ENCODE measurements at places on chromosomes 3 and 15.

- no peak for DNase-seq
These were observed 140.2 kb upstream of the ICE2 start for GRCh38 chr15:60619131-60619530.

GRCh38 chr3:48770192-48770502, 53.1 kb upstream of the IP6K2 start:
- no peak for DNase-seq

- DNase-seq, result no peak
These were observed 136.9 kb downstream of the NUP210 start for GRCh38 chr3:13282986-13283876.

- no peak for DNase-seq
These were observed 799 bp downstream of the ABI3BP start for GRCh38 chr3:100992231-100993012.

- DNase-seq, result no peak
These were observed 66.5 kb downstream of the MAGEF1 start for GRCh38 chr3:184645336-184645735.

DNA sequence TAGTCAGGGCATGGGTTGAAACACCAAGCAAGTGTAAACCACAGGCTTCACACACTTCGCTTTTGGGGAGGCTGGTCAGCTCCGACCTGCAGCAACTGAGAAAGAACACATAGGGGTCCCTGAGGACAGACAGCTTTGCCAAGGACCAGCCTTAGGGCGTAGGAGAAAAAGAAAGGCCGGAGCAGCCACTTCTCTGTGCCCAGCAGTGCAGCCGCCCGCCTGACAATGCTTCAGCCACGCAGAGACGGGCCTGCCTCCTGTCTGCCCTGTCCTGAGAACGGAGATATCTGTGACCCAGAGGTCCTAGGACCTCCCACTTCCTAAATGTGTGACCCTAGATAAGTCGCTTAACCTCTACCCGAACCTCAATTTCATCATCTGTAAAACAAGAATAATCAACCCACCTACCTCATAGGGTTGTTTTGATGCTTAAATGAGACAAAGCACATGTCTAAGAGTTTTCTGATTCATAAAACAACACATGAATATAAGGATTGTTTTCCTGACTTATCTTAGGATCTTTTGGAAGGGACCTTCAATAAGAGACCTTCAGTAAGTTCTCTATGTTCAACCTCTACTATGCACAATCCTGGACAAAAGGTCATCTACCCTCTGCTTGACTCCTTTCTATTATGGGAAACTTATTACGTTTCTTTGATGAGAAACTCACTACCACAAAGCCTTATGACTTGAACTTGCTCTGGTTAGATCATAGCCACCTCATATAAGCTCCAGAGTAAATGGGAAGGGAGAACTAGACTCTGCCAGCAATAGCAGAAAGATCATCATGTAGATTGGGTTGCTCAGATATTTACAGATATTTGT, 32.9 kb upstream of the RFTN1 start:
- DNase-seq, result no peak

- DNase-seq, result no peak
These were observed 93.2 kb downstream of the DGKG start for GRCh38 chr3:186268616-186269448.

- peak; percentile 51 for DNase-seq
These were observed 198.6 kb downstream of the VGLL3 start for GRCh38 chr3:86792316-86792715.

DNA sequence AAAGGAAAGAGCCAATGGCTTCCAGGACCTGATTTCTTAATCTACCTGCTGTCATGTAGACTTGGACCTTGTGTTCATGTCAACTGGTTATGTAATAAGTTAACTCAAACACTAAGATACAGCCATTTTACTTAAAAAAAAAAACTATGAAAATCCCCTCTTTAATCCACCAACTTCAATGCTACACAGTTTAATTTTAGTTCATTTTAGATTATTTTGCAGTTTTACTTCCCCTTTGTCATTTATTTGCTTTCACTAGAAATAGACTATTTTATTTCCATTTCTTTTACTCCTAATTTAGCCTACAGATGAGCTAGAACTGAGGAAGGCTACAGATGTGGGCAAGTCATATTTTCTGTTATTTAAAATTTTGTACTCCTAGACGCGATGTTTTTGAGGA, 10.7 kb upstream of the DNAJC13 start:
- DNase-seq, result no peak

DNA sequence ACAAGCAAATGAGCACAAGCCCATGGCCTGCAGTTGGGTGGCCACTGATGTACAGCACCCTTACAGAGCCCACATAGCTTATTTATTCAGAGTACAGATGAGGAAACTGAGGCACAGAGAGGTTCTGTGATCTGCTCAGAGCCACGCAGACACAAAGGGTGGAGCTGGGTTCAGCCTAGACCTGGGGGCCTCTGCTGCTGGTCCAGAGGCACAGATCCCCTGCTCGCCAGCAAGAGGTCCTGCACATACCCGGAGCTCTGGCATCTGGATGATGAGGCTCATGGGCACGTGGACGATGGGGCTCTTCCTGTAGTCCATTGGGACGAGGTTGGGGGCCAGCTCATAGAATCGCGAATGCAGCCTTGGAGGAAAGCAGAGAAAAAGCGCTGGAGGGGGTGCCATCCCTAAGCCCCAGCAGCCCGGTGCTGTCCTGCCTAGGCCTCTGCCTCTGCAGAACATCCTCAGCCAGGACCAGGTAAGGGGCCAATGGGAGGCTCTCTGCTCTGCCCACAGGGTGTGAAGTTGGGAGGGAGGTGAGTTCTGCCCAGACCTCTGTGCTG, 18.6 kb downstream of the SH2D7 start:
- no peak for DNase-seq

DNA sequence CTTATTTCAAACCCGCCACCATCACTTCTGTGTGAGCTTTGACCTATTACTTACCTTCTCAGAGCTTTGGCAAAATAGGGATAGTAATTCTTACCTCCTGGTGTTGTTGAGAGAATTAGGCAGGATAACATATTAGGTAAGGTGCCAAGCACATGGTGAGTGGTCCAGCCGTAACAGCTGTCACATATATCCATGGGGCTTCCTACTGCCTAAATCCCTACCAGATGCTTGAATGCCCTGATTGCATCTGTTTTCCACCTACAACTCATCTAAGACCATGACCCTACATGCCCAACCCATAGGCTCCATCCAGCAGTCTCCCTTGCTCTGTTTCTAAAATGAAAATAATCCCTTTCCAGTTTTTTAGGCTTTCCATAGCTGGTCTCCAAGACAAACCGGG, 162.3 kb upstream of the NR2E3 start:
- DNase-seq, result no peak

- no peak for DNase-seq
These were observed 145.3 kb downstream of the CNTN3 start for GRCh38 chr3:74469151-74469550.

- DNase-seq, result no peak
These were observed 695 bp downstream of the METTL6 start for GRCh38 chr3:15426579-15427118.

DNA sequence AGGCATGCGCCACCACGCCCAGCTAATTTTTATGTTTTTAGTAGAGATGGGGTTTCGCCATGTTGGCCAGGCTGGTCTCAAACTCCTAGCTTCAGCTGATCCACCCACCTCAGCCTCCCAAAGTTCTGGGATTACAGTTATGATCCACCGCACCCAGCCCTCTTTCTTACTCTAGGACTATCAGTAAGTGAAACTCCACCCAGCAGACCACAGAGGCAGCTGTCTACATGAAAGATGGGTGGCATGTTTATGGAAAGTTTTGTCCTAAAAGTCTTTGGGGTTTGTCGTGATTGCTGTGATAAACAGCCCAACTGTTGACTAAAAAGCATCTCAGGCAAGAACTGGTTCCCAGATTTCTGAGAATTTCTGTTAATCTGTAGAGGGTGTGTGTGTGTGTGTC, 10.9 kb downstream of the ARL6IP5 start:
- DNase-seq, result no peak

DNA sequence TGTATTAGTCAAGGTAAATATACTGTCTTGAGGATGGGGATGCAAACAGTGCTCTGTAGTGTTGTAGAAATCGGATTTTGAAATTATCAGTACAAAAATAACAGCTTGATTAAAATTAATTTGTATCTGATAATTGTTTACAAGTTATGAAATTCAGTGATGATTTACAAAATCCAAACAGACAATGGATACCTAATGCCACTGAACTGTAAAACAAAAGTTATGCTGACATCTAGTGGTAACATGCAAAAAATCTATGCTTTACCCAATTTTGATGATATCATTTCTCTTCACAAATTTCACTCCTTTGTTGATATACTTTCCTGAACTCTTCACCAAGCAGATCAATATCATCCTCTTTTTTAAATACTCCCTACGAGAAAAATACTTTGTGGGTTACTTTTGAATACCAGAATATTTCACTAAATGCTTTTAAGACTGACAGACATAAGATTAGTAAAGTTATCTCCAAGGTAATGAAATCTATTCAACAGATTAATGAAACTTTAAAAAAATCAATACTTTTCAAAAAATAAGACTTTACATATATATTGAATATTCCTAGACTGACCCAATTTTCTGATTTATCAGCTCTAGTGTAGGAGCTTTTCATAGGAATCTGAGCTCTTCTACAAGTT, 36.0 kb downstream of the MNS1 start:
- DNase-seq, result no peak

- DNase-seq, result no peak
These were observed 200.8 kb downstream of the KLHL25 start for GRCh38 chr15:85593809-85594445.

- DNase-seq, result peak; percentile 25
These were observed 145.4 kb upstream of the PROK2 start for GRCh38 chr3:71930056-71930991.

DNA sequence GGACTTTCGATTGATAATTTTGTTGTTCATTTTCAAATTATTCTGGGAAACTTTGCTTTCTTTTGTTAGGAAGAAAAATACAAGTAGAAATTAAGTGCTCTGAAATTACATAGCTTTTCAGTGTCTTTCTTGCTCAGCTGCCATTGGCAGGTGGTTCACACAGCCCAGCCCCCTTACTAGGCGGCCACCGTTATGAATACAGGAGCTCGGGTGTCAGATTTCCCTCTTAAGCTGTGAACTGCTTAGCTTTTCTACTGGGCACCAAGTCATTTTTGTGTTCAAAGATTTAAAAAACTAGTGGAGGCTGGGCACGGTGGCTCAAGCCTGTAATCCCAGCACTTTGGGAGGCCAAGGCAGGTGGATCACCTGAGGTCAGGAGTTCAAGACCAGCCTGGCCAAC, 55.2 kb downstream of the HMG20A start:
- no peak for DNase-seq

DNA sequence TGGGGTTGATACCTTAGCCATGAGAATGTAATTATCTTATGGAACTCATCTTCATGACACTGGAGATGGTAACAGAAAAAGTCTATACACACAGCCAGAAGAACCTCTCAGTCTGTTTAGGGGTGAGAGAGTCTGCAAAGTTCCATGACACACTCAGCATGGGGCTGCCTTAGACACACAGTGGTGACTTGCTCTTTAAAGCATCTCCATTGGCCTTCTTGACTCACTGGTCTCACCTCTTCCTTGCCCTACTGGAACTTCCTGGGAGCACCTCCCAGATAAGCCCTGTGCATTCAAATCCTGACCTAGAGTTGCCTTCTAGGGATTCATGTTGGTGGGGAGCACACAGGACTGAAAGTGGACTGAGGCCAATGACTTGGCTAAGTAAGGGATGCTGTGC, 9.3 kb downstream of the MAGI1 start:
- no peak for DNase-seq

DNA sequence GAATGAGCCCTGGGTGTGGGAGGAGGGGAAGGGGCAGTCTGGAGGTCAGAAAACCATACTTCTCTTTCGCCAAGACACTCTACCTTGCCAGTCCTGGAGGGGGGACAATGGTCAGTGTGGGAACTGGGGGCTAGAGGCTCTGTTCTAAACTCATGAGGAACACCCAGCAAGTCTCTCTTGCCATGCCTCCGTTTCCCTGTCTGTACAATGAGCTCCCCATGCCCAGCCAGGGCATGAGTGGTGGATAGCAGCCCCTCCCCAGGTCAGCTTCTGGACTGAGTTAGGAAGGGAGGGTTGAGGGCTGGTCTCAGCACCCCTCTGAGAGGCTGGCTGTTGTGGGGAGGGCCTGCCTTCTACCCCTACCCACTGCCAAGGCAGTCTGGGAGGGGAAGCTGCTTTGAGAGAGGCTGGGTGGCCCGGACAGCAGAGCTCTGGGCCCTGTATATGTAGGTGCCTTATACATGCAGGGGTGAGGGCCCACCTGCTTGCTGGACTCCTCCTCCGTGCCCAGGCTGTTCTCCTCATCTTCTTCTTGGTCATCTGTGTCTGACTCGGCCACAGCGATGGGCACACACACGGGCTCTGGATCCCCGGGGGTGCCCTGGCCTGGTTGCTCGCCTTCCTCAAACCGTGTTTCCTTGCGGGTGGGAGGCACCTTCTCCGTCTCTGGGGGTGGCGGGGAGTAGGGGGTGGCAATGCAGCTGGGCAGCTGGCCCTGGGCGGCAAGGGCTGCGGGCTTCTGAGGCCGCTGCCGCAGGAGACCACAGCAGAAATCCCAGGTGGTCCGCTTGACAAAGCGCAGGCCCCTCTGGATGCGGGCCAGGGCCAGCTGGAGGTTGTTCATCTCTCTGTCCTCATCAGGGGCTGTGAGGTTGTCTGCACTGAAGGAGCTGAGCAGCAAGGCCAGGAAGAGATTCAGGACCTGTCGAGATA, 68.8 kb downstream of the SCN5A start:
- no peak for DNase-seq

DNA sequence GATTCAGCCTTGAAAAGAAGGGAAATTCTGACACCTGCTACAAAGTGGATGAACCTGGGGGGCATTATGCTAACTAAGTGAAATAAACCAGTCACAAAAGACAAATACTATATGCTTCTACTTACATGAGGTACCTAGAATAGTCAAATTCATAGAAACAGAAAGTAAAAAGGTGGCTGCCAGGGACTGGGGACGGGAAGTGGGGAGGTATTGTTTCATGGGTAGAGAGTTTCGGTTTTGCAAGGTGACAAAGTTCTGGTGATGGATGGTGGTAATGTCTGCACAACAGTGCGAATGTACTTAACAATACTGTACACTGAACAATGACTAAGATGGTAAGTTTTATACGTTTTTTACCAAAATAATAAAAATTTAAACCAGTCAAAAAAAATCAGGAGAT, 4.8 kb downstream of the IDH2 start:
- DNase-seq, result no peak

GRCh38 chr3:14177580-14178246, 688 bp downstream of the XPC start:
- DNase-seq, result no peak

DNA sequence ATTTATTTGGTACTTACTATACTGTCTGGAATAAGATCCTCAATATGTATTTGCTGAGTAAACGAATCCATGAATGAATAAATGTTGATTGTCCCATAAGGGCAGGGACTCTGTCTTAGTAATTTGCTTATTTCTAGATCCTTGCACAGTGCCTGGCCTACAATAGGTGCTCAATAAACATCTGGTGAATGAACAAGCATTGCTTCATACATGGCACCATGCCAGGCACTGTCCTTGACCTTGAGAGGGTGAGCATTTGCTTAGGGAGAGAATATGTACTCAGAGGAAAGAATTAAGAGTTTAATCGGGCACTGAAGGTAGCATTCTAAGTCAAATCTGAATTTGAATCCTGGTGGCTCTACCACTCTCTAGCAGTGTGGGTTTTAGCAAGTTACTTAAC, 282.1 kb downstream of the THSD4 start:
- no peak for DNase-seq

All from skeletal muscle cell (primary cell).